ENCODE measurements at places on chromosomes 3 and 15. TPM values are rescaled to one million over a fixed set of nuclear protein-coding genes. Genes with fewer than 3 reads are reported as not detected.

DNA sequence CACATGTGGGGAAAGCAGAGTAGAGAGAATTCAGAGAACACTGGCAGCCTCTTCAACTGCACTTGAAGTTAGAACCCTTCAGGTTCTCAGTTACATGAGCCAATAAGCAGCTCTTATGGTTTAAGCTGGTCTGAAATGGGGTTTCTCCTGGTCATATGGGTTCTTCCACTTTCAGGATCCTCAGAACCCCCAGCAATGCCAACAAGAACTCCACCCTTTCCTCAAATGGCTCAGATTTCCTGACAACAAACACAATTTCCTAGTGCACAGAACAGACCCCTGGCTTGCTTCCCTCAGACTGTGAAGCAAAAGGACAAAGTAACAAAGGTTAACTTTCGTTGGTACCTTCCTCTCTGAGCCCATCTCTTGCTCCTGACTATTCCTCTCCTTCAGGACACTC is 23.9 kb upstream of the FRMD4B start:
- DNase-seq = no peak

- DNase-seq = no peak
These were observed 22.8 kb downstream of the TMEM43 start for GRCh38 chr3:14147617-14148016.

DNA sequence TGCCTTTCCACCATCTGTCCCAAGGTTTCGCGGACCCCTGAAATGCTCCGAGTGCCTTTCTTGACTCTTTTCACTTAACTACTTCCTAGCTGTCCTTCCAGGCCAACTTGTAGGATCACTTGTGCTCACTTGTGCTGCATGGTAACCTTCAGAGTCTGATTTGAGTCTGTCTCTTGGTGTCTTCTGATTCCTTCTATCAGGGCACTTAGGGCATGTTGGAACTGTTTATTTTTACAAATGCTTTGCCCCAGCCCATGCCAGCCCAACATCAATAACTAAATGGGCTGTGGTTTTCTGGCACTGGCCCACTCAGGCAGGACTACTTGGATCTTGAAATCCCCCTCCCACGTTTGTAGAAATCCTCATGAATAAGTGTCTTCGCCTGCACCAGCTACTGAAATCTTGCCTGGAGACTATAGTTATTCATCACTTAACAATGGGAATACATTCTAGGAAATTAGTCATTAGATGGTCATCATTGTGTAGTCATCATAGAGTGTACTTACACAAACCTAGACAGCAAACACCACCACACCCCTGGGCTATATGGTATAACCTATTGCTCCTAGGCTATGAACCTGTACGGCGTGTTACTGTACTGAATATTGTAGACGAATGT is 123.1 kb upstream of the STRIT1 start:
- DNase-seq = no peak

Gene SLC22A14
- total RNA-seq = not detected

DNA sequence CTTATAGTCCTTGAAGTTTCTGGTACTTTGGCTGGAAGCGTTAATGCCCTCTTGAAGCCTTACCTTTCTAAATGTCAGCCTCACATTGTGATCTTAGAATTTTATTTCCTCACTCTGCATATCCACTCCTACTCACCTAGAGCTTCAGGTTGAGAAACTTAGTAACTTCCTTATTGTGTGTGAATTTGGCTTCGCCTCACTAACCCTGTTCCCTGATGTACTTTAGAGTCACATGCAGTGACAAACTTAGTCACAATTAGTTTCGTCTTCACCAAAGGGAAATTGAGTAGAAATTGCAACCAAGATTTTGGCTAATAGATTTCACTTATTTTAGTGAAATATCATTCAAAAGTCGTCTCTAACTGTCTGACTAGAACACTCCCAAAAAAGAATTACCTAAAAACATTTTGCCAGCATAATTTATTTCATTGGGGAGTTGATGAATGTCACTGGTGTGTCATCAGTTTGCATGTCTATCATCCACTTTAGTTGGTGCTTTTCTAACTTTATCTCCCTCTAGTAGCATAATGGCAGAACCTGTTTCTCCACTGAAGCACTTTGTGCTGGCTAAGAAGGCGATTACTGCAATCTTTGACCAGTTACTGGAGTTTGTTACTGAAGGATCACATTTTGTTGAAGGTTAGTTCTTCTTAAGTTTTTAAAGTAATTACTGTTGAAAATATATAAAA is 960 bp downstream of the MFN1 start:
- DNase-seq = no peak

DNA sequence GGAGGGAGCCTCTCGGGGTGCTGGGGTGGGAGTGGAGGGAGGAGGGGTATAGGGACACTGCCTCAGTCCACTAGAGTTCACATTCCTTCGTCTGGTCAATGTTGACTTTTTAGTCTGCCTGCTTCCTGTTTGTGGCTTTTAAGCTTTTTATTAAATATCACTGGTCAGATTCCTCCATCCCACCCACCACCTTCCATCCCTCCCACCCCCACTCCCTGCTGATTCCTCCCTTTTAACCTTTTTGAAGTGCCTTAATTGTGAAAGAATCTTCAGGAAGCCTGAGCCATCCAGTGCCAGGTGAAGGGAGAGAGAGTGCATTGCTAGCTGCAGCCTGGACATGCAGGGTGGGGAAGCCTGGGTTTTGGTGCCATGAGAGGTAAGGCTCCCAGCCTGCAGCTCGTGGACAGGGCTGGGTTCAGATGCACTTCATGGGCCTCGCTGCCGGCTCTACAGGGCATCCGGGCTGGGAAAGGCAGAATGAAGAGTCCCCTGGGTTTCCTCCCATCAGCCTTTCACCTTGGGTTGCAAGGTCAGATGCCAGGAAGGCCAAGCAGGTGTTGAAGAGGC is 105.9 kb downstream of the DNAJB8 start:
- no peak for DNase-seq

GRCh38 chr3:32398531-32398930 is 6.9 kb downstream of the CMTM7 start:
- DNase-seq = no peak

DNA sequence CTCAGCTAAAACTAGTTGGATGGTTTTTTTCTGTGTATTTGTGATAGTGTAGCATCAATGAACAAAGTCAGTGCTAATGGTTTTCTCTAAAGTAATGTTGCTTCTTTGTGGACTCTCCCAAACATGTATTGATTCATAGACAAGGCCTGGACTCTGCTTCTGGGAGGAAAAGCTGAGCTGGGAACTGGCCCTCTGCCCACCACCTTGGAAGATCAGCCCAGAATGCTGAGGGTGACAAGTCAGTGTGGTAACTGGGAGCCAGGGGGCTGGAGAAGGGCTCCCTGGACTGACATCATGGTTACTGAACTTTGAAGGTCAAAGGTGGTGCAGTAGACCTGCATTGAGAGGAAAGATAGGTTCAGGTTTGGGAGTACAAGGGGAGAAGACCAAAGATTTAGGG is 3.0 kb downstream of the ARHGAP31 start:
- DNase-seq = no peak

GRCh38 chr3:157131861-157132260 is 28.1 kb downstream of the CCNL1 start:
- no peak for DNase-seq

- peak; percentile 47 for DNase-seq
These were observed 1.3 kb downstream of the FEM1B start for GRCh38 chr15:68278595-68279405.

GRCh38 chr3:111936191-111936841 is 42.5 kb upstream of the ABHD10 start:
- no peak for DNase-seq
